ENCODE measurements at places on chromosomes 13 and 19. TPM values are rescaled to one million over a fixed set of nuclear protein-coding genes. Genes with fewer than 3 reads are reported as not detected.

The EPS8L1 gene
- 2.0 TPM for total RNA-seq

The KLK2 gene
- total RNA-seq: not detected

The ACP7 gene
- not detected for total RNA-seq

The B3GNT8 gene
- 0.58 TPM for total RNA-seq

The ZNF559 gene
- total RNA-seq: 6.5 TPM

The CLDND2 gene
- total RNA-seq: 0.60 TPM

The YJU2 gene
- total RNA-seq: 33.7 TPM

The LRG1 gene
- total RNA-seq: not detected

The BST2 gene
- 16.8 TPM for total RNA-seq

The SPINT2 gene
- total RNA-seq: 25.4 TPM

The MISP3 gene
- 0.49 TPM for total RNA-seq

The CRX gene
- not detected for total RNA-seq

The PNMA8B gene
- 0.14 TPM for total RNA-seq

The FGF22 gene
- total RNA-seq: 0.49 TPM

The GPR12 gene
- not detected for total RNA-seq

The DACT3 gene
- 0.11 TPM for total RNA-seq

The LRRC63 gene
- total RNA-seq: not detected

The DHDH gene
- total RNA-seq: 1.8 TPM

The OLFM4 gene
- total RNA-seq: not detected

The APLP1 gene
- not detected for total RNA-seq

The TEKTIP1 gene
- total RNA-seq: 5.7 TPM

The IQCN gene
- 18.7 TPM for total RNA-seq

The SLC46A3 gene
- 6.3 TPM for total RNA-seq

The RNF113B gene
- total RNA-seq: not detected

The SPACA6 gene
- total RNA-seq: 2.8 TPM

The ZNF555 gene
- total RNA-seq: 2.3 TPM

The C5AR1 gene
- 4.4 TPM for total RNA-seq
